ENCODE measurements at places on chromosomes 5 and 9.

GRCh38 chr9:110521206-110521605 is 58.3 kb downstream of the SVEP1 start:
- no peak for DNase-seq

DNA sequence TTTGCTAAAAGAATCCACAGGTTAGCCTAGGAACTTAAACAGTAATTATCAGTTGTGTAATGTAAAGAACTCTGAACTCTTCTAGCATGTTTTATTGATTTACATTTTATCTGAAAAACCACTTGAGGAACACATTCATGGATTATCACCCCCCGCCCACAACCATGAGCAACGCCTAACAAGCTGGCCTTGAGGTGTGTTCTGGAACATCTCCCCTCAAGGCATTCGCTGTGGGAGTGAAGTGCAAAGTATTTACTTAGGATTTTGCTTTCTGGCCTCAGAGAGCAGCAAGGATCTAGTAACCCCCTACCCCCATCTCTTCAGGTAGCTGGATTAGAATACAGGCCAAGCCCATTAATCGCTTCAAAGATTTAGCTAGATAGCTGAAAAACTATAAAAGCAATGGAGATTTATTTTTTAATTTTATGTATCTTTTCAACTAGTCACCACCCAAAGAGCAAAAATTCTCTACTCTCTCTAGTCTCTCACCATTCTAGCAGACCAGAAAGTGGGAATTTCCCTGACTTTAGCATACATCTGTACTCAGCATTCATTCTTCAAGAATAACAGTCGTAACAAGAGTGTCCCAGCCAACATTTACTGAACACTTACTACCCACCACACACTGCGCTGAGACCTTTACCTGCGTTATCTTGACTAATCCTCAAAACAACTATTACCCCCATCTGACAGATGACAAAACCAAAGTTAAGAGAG is 37.2 kb downstream of the DDX31 start:
- DNase-seq = no peak

- no peak for DNase-seq
These were observed 20.6 kb upstream of the CRB2 start for GRCh38 chr9:123335193-123335985.

DNA sequence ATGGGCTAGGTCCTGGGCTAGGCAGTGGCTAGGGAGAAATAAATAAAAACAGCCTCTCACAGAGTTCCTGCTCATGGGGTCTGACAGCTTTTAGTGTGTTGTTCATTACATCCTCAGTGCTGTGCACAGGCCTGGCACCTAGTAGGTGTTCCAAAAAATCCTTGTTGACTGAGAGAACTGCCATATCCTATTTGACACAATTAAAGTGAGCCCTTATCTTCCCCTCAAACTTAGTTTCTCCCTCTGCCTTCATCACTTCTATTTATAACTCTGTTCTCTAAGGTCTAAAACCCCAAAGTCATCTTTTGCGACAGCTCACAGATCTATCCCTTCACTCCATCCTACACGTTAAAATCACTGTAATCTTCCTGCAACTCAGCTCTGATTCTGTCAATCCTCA is 549.1 kb upstream of the DAP start:
- no peak for DNase-seq

GRCh38 chr5:137395011-137395755 is 103.9 kb downstream of the SPOCK1 start:
- no peak for DNase-seq

DNA sequence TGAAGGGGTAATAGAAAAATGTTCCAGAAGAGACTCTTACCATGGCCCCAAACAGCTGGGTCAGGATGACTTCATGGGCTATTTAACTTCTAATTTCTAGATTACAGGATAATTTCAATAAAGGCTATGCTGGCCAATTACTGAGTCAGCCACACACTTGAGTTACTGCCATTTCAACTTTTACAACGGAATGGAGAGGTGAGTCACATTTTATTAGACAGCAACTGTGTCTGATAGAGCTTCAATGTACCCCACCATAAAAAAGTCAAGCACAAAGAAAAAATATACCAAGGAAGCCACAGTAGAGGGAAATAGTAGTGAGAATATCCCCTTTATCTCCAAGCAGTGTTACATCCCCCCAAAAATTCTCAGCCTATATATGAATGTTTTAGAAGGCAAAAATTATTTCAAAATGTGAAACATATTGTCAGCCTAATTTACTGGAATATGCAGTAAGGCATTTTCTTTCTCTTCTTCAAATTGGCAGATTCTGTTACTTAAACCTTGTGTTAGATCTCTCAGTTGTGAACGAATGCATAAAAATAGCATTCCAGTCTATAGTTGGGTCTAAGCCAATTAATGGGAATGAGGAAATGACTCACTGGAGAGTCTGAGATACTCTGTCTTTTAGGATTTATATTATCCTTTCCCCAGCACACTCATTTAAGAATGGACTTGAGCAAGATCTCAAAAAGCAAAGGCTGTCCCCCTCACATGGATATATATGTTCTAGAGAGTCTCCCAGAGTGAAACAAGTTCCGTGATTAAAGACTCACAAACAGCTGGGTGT is 47.1 kb upstream of the RAI14 start:
- no peak for DNase-seq

GRCh38 chr5:73751254-73751914 is 125.4 kb downstream of the ARHGEF28 start:
- DNase-seq = no peak

DNA sequence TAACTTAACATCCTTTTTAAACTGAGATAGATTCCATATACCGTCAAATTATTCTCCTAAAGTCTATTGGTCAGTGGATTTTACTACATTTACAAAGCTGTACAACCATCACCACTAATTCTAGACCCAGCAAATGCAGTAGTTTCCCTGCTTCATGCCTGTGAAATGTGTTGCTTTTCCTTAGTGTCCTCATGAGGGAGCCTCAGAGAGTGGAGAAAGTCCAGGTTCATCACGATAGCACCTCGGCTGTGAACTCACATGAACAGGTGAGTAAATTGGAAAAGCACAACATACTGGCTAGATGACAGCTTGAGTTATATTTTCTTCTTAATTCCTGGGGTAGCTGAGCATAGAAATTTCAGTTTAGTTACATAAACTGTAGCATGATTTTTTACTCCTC is 653.7 kb downstream of the MTRR start:
- no peak for DNase-seq

GRCh38 chr5:14125262-14125661 is 17.9 kb upstream of the TRIO start:
- no peak for DNase-seq

GRCh38 chr5:5675511-5675910 is 253.0 kb downstream of the ICE1 start:
- DNase-seq = no peak

- DNase-seq = no peak
These were observed 259.7 kb downstream of the CSNK1G3 start for GRCh38 chr5:123771715-123772114.

- peak; percentile 58 for DNase-seq
These were observed 49.0 kb downstream of the PSD2 start for GRCh38 chr5:139844472-139845145.

DNA sequence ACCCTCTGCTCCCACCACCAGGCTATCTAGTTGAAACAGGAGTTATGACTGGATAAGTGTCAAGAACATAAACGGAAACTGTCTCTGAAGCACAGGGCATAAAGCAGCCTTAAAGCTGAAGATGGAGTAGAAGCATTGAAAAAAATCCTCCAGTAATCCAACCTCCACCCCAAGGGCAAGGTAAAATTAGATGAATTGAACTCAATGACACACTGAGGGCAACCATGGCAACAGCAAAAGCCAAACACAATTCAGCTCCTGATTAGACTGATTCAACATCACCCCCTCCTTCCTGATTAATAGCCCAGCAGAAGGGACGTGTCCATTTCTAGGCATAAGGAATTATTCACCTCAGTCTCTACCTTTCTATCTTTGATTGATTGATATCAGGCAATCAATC is 183.2 kb upstream of the MAP3K1 start:
- no peak for DNase-seq

GRCh38 chr9:108761655-108762347 is 94.0 kb downstream of the ACTL7B start:
- no peak for DNase-seq

DNA sequence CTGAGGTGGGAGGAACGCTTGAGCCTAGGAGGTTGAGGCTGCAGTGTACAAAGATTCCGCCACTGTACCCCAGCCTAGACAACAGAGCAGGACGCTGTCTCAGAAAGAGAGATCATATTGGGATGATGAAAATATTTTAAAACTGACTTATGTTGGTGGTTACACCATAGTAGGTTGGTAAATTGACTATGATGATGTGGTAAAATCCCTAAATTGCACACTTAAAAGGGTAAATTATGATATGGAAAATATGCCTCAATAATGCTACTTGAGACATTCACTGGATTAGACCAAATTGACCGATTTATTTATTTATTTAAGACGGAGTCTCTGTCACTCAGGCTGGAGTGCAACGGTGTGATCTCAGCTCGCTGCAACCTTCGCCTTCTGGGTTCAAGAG is 21.9 kb upstream of the TOR1B start:
- no peak for DNase-seq

- no peak for DNase-seq
These were observed 60.7 kb downstream of the COL27A1 start for GRCh38 chr9:114216081-114216480.

DNA sequence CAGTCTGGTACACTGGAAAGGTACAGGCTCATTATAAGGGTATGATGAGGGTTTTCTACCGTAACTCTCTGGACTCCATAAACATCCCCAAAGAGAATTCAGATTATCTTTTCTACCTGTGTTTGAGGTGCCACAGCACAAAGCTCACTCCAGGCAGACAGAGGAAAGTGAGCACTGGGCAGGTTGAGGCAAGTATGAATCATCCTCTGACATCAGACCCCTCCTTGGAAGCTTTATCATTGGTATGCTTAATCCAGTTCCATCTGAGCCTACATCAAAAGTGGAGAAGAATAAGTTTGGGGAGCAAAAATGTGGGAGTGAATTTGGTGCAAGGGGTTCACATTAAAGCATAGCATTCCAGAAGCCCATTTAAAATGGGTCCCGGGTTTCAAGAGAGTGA is 21.7 kb downstream of the C9orf152 start:
- DNase-seq = no peak

GRCh38 chr9:16985559-16986348 is 115.3 kb upstream of the BNC2 start:
- DNase-seq = no peak

GRCh38 chr5:72662305-72662704 is 154.2 kb upstream of the TNPO1 start:
- DNase-seq = no peak

- no peak for DNase-seq
These were observed 4.6 kb downstream of the SMC5 start for GRCh38 chr9:70263421-70263820.

DNA sequence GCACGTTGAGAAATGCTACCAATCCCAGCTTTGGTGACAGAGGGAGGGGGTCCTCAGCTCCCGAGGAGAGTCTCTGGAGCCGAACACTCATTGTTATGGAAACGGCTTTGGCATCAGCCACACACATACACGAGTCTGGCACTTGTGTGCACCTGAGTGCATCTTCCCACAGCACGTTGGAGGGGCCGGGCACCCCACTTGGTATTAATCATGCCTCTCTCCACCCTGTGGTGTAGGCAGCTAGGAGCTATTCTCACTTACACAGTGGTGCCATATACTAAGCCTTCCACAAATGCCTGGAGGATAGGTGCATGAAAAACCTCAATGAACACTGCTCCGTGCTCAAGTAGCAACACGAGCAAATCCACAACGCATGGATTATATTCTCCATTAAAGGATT is 133.9 kb upstream of the PANK3 start:
- DNase-seq = no peak

DNA sequence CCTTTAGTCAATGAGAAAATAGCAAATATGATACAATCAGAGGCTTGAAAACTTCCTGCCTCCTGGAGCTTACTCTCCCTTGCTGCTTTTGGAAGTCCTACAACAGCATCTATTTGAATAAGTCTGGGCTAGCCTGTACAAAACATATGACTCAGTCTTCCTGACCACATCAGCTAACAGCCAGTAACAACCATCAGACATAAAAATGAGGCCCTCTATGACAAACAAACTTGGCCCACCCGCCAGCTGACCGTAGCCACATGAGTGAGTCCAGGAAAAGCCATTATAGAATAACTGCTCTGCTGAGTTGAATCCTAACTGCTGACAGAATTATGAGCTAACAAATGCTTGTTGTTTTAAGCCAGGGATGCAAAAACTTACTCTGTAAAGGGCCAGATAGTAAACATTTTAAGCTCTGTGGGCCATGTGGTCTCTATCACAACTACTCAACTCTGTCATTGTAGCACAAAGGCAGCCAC is 347.6 kb downstream of the PTPRD start:
- no peak for DNase-seq

GRCh38 chr9:92887880-92888338 is 10.1 kb upstream of the ZNF484 start:
- DNase-seq = no peak

DNA sequence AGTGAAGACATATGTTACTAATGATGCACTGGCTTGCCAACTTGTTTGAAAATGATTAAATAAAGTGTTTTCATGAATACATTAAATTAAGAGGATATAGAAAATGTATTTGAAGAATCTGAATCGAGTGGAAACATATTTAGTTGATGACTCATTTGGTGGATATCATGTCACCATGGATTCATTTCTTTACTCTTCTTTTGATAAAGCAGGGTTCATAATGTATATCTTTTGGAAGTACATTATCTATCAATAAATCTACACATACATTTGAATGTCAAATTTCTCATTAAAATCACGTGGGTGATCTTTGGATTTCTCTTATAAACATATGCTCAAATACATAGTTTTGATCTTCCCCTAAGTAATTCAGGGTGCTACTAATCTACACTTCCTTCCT is 1148.1 kb upstream of the ACO1 start:
- no peak for DNase-seq

DNA sequence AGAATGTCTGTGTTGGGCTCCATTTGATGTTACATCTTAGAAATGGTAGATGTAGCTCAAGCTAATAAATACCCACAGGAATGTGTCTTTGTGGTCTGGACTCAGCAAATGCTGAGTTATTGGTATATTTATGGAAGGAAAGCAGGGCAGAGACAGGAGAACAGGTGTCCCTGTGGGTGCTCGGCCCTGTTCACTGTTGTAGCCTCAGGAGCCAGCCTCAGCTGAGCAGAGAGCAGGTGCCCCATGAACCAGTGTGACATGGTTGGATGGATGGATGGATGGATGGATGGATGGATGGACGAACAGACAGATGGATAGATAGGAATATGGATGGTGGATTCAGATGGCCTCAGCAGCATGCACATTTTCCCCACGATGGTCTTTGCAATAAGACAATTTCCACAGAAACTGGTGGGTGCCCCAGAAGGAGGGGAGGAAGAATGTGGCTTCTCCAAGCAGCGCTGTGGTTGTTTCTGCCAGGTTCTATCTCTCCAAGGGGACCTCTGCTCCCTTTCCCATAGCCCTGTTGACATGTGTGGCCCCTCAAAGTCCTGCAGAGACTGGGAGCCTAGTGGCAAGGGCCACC is 8.2 kb upstream of the IRF1 start:
- no peak for DNase-seq

DNA sequence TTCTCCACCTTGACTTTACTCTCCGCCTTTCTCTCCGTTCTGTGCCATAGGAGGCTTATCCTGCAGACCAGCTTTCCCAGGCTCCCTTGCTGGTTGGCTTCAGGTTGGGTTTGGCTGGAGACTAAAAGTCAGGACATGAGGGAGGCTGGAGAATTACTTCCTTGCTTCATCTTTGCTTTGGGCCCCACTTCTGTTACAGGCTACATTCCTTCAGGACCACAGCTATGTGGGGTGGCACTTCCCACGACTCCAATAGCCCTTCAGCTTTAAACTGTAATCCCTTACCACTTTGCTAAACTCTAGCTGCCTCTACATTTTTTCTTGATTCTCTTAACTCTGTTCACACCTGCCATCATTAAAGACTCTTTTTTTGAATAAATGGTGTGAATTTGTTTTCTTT is 186.7 kb upstream of the NR4A3 start:
- DNase-seq = no peak
